MV-4-11 (cell line): ENCODE measurements at places on chromosomes 1 and 21.

DNA sequence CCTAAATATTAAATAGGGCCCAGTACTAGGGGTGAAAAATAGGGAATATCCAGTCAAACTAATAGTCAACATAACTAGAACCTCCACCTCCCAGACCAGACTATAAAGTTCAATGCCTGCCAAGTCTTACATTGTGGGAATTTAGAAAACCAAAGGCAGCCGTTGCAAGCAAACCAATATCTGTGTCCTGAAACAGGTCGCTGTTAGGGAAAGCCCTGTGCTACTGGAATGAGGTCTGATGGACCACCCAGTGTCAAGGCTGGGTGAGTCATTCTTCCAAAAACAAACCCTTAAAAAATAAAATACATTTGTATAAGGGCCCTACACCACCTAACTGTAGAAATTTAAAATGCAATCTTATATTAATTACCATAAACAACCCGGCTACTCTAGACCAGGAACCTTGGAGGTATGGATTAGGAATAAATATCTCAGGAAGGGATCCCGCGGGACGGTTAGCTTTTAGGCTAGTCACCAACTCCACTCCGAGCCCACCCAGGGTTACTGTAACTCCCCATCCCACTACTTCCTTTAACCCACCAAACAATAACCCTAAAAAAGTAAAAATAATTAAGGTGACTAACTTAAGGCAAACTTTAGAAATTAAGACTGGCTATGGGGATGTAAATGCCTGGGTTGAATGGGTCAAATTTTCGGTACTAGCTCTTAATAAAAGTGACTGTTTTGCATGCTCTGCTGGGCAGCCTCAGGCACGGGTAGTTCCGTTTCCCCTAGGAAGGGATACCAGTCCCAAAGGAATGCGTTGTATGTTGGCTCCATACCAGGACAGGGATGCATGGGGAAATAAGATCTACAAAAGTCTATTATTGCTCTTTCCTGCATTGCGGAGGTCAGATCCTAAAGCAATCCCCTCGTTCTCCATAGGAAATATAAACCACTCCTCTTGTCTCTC lies 65.4 kb upstream of the TLR5 start:
- no peak for DNase-seq

DNA sequence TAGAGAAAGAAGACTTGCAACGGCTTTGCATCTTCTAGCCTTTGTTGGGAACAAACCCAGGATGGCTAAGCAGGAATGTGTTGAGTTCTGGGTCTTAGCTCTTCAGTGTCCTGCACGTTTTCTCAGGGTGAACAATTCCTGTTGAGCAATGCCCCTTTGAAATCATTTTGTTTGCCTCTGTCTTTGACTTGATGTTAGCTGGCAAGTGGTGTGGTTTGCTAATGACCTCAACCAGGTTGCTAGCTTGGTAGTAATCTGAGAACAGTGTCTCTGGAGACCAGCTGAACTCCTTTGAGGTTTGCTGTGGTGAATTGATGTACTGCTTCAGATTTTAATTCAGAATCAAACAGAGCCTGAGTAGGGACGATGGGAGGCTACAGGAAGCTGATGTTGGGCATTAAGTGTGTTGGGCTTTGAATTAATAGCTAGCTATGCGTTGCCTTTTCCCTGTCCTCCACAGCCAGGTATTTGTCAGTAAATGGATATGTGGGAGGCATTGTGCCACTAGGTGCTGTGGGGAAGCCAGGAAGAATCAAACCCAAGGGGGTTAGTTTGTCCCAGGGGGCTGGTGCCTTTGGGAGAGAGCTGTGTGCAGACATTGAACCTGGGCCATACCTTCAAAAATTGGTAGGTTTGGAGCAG lies 23.3 kb upstream of the SRSF10 start:
- DNase-seq: no peak

- no peak for DNase-seq
Measured at GRCh38 chr1:225441314-225442122, 13.7 kb upstream of the LBR start.

DNA sequence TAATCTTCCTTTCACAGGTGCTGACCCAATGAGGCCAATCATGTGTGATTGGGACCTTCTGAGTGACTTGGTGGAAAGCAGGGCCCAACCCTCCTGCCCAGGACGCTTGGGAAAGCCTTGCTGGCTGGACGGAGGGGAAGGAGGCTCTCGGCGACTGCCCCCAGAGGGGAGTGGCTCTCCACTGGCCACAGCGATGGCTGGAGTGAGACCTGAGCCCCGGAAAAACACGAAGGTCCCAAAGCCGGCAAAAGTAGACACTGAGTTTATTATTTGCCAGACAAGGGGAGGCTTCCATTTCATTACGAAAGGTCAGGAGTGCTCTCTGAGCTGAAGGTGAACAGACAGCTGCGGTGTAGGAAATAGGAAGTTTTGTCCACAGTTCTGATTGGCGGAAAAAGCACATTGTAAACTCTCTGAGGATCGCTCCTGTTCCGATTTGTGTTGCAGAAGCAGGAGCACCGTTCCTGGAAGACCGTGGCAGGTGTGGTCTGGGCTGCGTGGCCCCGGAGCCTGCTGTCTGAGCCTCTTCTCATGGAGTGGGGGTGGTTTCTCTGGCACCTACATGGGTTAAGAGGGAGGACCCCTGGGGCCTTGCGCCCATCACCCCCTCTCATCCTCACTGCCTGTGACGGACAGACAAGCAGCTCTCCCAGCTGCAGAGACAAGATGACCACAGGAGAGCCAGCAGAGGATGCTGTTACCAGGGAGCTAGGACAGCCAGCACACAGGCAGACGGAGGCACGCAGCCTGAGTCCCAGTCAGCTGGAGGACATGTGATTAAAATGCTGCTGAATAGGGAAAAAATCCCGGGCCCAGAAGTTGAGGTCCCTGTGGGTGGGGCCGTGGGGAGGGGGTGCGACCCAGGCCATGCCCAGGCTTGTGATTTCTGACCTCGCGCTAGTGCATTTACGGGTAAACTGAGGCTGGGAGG lies 41.5 kb downstream of the KRTAP10-1 start:
- no peak for DNase-seq

GRCh38 chr1:107487506-107487905 lies 346.7 kb downstream of the NTNG1 start:
- DNase-seq: no peak

DNA sequence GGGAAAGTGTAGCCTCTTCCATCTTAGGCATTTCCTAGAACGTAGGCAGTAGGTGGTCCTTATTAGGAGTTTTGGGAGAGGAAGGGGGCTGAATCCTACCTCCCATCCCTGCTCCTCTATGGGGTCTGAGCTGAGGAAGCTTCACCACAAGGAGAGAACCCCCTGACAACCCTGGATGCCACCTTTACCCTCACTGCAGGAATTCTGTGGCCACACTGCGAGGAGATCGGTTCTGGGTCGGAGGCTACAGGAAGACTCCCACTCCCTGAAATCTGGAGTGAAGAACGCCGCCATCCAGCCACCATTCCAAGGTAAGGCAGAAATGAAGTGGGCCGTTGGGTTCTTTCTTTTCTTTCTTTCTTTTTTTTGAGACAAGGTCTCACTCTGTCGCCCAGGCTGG lies 1.5 kb downstream of the MX1 start:
- DNase-seq: no peak

DNA sequence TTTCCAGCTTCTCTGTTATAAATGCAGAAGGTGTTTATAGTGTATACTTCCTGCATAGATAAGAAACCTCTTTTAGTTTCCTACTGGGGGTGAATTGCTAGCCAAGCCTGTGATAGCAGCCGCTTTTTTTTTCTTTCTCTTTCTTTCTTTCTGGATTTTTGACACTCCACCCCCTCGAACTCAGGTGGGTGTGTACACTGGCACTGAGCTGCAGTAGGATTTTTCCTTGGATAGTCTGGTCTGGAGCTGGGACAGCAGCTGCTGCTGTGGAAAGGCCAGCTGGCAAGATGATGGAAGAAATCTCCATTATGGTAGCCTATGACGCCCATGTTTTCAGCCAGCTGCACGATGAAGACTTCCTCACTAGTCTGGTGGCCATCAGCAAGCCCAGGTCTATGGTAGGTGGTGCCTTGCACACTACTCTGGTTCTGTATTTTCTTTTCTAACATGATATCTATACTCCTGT lies 122.5 kb upstream of the CACYBP start:
- no peak for DNase-seq

- DNase-seq: no peak
Measured at GRCh38 chr1:32753532-32754316, 51.2 kb upstream of the SYNC start.

- DNase-seq: peak; percentile 92
Measured at GRCh38 chr1:33460947-33461629, 11.4 kb upstream of the ZSCAN20 start.

DNA sequence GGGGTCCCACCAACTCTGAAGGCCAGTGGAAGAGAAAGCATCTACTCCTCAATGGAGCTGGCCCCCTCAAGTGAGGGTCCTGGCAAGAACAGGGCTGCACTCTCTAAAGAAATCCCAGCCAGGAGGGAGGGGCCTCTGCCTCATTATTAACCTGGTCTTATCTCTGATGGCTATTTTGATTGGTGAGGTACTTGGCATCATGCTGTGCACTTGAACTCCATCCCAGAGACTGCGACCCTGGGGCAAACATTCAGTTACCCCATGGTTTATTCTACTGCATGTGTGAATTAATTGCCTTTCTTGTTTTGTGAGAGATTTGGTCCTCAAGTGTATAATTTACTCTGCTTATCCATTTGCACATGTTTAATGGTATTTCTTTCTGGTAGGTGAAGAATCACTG lies 55.0 kb upstream of the ETV3 start:
- no peak for DNase-seq

DNA sequence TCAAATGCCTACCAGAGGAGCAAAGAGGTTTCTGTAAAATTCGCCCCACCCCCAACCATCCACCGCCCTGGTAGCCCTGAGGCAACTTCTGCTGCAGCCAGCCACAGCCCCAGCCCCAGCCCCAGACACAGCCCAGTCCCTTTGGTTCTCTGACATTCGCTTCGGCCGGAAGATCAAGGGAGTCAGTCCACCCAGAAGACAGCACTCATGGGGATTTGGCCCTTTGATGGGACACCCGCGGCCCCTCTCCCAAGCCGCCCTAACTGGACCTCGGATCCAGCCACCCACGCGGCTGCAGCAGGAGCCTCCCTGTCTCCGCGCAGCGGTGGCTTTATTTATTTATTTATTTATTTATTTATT lies 3881.0 kb downstream of the SRGAP2C start:
- DNase-seq: no peak

GRCh38 chr1:40620150-40620549 lies 45.3 kb downstream of the RIMS3 start:
- no peak for DNase-seq

- no peak for DNase-seq
Measured at GRCh38 chr1:56180520-56181190, 398.7 kb downstream of the PLPP3 start.

GRCh38 chr1:28249013-28249865 lies 10.1 kb upstream of the SESN2 start:
- peak; percentile 68 for DNase-seq

DNA sequence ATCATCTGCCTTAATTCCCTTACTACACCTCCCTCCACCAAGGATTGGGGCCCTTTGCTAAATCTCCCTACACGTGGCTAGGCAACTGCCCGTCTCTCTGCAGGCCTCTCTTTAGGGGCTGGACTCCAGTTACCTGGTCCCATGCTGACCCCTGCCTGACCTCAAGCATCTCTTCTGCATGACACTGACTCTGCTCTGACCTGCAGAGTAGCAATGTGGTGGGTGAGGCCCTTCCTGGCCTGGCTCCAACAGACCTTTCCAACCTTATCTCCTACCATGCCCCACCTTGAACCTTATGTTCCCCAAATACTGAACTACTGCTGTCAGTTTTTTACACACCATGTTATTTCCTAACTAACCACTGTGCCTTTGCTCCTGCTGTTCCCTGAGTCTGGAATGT lies 45.9 kb upstream of the EPS15 start:
- DNase-seq: no peak

GRCh38 chr1:151371370-151372057 lies 991 bp downstream of the SELENBP1 start:
- peak; percentile 57 for DNase-seq

DNA sequence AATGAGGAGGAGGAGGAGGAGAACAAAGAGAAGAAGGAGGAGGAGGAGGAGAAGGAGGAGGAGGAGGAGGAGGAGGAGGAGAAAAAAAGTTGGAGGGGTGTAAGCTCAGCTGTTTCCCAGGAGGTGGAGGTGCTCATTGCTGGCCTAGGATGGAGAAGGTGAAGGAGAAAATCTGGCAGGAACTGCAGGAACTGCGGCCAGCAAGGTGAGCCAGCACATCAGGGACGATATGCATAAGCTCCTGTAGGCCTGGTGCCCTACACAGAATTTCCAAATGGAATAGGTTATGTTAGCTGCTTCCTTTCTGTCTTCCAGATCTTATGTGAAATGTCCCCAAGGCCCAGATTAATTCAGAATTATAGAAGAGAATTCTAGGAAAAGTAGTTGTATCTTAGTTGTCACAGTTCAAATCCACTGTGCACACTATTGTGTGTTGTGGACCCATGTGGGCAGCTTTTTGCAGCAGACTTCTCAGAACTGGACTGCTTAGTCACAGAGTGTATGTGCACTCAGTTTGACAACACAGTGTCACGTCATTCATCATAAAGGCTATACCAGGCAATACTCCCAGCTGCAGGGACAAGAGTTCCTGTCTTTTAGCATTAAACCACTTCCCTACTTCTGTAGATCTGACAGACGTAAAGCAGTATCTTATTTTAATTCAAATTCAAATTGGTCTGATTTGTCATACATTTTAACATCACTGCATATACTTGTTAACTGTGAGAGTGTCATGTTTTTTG lies 303.7 kb downstream of the HLX start:
- peak; percentile 87 for DNase-seq

GRCh38 chr1:238485057-238485911 lies 594.6 kb upstream of the ZP4 start:
- peak; percentile 65 for DNase-seq

GRCh38 chr1:220007438-220007837 lies 38.9 kb downstream of the EPRS1 start:
- DNase-seq: no peak

- no peak for DNase-seq
Measured at GRCh38 chr1:87239997-87240605, 88.6 kb upstream of the LMO4 start.

- DNase-seq: peak; percentile 90
Measured at GRCh38 chr1:209756615-209757445, 977 bp downstream of the TRAF3IP3 start.

- no peak for DNase-seq
Measured at GRCh38 chr1:24905355-24905978, 24.6 kb downstream of the RUNX3 start.

DNA sequence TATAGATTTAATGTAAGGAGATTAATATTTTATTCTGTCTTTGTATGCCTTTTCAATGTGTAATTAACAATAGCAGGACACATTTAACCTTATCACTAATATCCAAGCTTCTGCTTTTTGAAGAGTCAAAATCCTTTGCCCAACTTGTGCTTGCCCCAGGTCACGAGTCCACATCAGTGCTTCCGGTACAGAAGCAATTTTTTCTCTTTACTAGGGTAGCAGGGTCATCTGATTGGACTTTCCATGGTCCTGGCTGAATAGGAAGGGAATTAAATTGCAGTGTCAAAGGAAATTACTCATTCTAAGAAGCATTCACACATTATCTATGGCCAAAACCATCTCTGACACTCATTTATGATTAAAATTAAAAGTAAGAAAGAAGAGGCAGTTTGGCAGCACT lies 460.5 kb upstream of the ADGRL2 start:
- no peak for DNase-seq
